Activated naive CD4-positive, alpha-beta T cell treated with Interleukin-2 at 50 U/mL for 16 hours (primary cell): ENCODE measurements at places on chromosomes 13 and 19.

DNA sequence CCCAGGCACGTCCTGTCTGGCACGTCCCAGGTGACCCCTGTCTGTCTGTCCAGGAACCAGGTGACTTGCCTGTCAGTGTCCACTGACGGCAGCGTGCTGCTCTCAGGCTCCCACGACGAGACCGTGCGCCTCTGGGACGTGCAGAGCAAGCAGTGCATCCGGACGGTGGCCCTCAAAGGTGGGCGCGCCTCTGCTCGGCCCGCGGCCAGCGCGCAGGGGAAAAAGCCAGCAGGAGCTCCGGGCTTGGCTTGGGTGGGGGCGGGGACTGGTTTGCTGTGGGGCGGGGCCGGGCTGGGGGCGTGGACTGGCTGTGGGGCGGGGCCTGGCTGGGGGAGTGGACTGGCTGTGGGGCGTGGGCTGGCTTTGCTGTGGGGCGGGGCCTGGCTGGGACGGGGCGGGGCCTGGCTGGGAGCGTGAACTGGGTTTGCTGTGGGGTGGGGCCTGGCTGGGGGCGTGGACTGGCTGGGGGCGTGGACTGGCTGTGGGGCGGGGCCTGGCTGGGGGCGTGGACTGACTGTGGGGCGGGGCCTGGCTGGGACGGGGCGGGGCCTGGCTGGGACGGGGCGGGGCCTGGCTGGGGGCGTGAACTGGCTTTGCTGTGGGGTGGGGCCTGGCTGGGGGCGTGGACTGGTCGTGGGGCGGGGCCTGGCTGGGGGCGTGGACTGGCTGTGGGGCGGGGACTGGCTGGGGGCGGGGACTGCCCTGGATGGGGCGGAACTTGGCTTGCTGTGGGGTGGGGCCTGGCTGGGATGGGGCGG is 7.2 kb downstream of the WDR18 start:
- peak; percentile 47 for DNase-seq

DNA sequence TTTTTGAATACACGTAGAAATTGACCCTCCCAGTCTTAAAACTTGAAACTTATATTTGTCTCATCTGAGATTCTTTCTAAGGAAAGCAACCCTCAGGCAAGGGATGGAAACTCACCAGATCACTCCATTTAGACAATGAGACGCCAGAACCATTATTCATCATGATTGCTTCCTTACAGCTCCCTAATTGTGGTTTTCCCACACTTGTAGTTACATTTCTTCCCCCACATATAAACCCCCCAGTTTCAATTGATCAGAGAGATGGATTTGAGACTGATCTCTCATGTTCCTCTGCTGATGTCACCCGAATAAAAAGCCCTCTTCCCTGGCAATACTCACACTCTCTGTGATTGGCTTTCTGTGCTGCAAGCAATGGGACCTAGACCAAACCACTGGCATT is 197.9 kb upstream of the STARD13 start:
- no peak for DNase-seq

GRCh38 chr19:39501340-39501739 is 2.6 kb downstream of the DLL3 start:
- DNase-seq: no peak

DNA sequence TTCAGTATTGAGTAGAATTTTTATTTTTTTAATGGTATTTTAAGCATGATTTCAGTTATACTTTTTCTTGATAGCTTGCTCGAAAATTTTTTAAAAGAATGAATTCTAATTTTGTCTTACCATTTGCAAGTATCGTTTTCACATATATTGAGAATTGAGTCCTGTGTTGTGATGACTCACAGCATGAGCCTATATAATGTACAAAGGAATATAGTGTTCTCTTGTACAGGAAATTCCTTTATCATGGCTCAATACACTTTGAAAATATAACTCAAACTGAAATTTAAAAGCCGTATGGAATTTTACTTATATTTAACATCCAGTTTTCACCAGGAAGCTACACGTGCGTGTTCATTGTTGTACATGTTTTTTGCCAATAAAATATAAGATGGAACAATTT is 161.1 kb upstream of the TMTC4 start:
- no peak for DNase-seq

- no peak for DNase-seq
Measured at GRCh38 chr13:99250982-99251825, 7.0 kb downstream of the GPR18 start.

GRCh38 chr19:10510301-10510802 is 6.9 kb downstream of the S1PR5 start:
- peak; percentile 70 for DNase-seq

DNA sequence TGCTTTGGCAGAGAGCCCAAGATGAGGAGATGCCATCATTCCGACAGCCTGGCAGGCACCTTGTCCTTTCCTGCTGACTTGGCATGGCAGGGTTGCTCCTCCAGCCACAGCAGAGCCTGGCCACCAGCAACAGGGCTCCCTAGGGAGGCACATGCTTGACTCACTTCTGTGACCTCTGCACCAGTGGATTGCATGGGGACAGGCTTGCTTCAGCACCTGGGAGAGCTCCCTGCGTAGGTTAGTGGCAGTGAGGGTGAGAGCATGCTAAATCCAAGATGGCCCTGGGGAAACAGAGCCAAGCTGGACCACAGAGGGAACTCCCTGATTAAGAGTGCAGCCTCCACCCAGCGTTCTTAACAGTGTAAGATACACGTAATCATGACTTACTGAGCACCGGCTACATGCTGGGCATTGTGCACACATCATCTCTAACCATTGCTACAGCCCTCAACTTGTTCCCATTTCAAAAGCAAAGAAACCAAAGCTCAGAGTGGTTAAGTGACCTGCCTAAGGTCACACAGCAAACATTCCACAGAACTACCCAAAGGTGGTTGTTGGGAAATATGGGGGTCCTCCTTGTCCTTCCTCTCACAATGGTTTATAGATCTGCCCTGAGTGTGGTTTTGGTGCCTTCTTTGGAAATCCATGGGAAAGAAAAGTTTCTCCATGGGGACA is 116.6 kb upstream of the UQCRFS1 start:
- DNase-seq: no peak

- DNase-seq: no peak
Measured at GRCh38 chr13:98201984-98202383, 24.9 kb upstream of the RNF113B start.

GRCh38 chr13:51064753-51065152 is 46.3 kb downstream of the C13orf42 start:
- DNase-seq: no peak

- DNase-seq: no peak
Measured at GRCh38 chr13:85316506-85317025, 482.7 kb downstream of the SLITRK6 start.

DNA sequence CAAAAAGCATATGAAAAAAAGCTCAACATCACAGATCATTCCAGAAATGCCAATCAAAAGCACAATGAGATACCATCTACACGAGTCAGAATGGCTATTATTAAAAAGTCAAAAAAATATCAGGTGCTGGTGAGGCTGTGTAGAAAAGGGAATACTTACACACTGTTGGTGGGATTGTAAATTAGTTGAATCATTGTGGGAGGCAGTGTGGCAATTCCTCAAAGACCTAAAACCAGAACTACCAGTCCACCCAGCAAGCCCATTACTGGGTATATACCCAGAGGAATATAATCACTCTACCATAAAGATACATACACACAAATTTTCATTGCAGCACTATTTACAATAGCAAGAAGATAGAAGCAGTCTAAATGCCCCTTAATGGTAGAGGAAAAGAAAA is 529.9 kb downstream of the SLITRK1 start:
- DNase-seq: no peak

- DNase-seq: no peak
Measured at GRCh38 chr19:51421229-51422052, 4.0 kb upstream of the SIGLEC10 start.

- DNase-seq: peak; percentile 47
Measured at GRCh38 chr19:34639491-34640085, 37.4 kb downstream of the SCGB2B2 start.

DNA sequence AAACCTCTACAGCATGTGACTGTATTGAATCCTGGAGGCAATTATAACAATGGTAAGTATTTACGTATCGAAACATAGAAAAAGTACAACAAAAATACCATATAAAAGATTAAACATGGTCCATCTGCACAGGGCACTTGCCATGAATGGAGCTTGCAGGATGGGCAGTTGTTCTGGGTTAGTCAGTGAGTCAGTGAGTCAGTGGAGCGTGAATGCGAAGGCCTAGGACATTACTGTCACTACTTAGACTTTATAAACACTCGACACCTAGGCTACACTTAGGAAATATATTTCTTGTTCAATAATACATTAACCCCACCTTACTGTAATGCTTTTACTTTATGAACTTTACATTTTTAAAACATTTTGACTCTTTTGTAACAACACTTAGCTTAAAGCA is 35.6 kb upstream of the TMTC4 start:
- no peak for DNase-seq

DNA sequence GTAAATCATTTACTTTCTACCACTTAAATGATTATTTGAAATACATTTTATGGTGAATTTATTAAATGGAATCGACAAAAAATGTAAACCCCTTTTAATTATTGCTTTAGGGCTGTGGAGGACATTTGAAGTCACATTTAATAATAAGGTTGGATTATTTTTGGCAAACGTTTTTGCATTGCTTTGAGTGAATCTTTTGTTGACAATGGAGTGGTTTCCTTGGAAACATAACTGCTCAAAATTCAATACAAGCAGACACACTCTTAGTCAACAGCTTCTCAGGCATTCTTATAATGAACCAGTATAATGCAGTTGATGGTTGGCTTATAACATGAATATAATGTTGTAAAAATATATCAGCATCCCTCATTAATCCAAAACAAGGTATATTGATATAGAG is 104.7 kb downstream of the DCLK1 start:
- DNase-seq: no peak

GRCh38 chr13:50107205-50107604 is 92.0 kb downstream of the KCNRG start:
- no peak for DNase-seq

DNA sequence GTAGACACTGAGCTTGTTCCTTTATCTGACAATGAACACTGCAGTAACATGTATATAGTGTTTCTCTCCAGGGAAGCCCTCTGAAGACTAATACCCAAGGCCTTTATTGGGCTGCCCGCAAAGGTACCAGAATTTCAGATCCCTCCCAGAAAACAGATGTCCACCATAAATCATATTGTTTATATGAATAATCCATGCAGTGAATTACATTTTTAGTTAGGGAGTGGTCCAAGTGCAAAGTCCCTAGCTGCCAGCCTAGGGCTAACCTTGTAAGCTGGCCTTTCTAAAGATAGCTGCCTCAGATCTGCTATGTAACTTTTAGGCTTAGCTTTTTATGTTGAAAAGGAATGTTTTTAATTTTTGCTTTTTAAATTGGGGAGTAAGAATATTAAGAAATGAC is 44.7 kb downstream of the TDRD3 start:
- no peak for DNase-seq

- no peak for DNase-seq
Measured at GRCh38 chr13:66195238-66195637, 1034.9 kb downstream of the PCDH9 start.

DNA sequence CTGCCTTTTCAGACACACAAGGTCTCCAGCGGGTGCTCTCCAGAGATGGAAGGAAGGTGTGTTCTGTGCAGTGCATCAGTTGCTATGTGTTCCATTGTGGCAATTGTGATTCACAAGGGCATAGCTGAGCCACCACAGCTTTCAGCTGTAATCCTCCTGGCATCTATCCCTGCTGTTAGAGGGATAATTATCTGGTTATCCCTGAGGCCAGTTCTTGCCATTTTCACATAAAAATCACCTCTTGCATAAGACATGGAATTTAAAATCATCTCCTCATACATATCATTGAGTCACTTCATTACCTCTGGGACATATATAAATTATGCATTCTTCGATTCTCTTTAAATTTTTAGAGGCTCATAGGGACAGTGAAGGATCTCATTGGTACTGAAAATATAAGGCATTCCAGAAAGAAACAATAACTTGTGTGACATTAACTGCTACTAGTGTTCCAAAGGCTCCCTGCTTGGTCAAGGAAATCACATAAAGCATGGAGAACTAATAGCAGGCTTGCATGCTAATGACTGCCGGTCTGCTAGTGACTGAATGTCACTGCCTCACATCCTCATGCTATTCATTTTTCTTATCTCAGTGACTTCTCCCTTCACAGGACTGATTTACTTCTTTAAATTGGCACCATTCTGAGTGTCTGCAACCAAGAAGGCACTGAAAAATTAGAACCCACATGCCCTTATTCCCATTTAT is 214.0 kb downstream of the ENOX1 start:
- DNase-seq: no peak

DNA sequence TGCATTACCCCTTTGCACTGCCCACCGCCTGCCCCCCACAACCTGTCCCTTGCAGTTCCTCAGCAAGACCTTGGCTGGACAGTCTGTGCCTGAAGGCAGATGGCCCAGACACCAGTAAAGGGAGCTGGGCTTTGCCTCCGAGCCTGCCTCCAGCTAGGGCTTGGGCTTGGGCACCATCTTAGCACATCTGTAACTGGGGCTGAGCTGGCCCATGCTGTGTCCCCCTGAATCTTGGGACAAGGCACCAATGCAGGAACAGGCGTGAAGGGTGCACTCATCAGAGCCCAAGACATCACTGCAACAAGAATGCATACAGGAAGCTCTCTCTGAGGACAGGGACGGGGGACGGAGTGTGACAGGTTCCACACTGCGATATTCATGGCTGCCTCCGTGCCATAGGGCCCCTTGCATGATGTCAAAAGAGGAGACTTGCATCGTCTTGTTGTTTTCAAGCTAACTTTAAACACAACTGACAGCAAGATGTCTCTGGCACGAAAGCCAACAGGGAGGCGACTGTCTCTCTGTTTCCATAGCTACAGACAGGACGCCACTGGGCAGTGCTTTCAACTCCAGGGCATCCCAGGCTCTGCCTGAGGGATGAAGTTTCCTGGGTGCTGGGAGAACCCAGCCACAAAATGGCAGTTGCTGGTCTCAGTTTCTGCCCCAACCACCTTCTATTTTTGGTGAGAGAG is 8.7 kb upstream of the CHST8 start:
- DNase-seq: no peak

GRCh38 chr19:8108560-8109445 is 40.6 kb downstream of the FBN3 start:
- no peak for DNase-seq

DNA sequence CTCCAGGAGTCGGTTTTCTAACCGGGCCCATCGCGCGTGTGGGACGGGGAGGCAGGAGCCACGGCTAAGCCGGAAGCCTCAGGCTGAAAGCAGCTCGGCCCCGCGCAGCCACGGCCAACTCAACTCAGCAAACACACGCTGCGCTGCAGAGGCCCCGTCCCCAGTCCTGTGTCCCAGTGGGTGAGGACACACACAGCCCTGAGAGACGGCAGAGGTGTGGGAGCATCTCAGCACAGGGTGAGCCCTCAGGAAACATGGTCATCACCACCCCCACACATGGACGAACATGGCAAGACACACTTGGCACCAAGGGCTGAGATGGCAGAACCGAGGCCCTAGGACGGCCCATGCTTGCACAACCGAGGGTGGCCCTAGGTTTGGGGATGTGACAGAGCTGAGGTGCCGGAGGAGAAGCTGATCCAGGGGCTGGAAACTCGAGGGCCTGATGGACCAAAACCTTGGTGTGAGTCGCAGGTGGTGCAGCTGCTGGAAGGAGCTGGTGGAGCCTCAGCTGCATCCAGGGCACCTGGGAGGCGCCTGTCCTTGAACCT is 29.0 kb upstream of the C13orf46 start:
- no peak for DNase-seq
